ENCODE measurements at places on chromosomes 12 and 14. TPM values are rescaled to one million over a fixed set of nuclear protein-coding genes. Genes with fewer than 3 reads are reported as not detected.

Gene C14orf180
- polyA plus RNA-seq, result not detected

Gene LTBP2
- polyA plus RNA-seq, result 4.7 TPM

Gene SYT1
- 0.04 TPM for polyA plus RNA-seq

Gene TAS2R19
- polyA plus RNA-seq, result 0.08 TPM

Gene C12orf75
- 15.3 TPM for polyA plus RNA-seq

Gene SPIC
- 0.10 TPM for polyA plus RNA-seq
